ENCODE measurements at places on chromosomes 7 and 10. TPM values are rescaled to one million over a fixed set of nuclear protein-coding genes. Genes with fewer than 3 reads are reported as not detected.

DNA sequence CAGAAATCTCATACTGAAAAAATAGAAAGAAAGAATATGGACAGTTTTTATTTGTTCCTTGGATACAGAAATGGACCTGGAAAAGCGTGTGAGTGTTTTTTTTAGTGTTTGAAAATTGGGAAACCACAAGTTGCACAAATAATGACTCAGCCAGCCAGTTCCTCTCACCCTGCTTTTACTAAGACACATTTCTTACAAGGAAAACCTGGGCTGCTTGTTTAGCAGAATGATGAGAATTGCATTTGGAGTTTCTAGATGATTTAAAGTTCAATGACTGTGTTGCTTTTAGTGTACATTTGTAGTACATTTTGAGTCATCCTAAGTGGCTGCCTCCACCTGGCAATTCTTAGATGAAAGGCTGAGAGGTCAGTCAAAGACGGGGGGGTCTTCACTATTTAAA, 218.7 kb downstream of the ABCA13 start:
- DNase-seq, result peak; percentile 91

- DNase-seq, result peak; percentile 93
These were observed 383.0 kb upstream of the PCDH15 start for GRCh38 chr10:55183993-55184392.

DNA sequence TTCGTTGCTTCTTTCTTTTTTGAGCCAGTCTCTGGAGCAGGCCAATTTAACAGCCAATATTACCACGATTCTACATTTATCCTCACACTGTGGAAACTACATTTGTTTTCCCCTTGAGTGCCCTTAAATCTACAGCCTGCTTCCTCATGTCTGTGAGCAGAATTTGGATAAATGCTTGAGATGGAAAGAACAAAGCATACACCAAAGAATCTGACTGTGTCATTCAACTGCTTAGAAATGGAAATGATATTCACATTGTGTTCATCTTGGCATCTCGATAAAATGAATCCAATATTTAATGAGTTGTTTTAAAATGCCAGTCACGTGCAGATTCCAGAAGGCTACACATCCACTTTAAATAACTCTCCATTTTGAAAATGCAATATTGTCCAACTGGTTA, 41.0 kb upstream of the GSDME start:
- no peak for DNase-seq

DNA sequence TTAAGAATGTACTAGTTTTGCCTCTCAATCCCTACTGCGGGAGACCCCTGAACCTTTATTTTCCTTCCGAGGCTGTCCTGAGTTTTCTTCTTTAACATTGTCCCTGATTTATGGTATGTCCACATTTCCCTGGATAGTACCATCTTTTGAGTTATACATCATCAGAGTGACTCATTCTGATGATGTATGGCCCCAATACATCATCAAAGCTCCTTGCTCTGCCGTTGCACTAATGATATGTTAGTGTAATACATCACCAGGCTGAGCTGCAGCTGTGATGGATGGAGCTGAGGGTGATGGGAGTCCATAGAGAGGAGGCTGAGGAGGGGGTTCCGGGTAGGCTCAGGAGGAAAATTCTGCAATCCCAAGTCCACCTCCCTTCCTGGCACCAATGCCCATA, 986.5 kb downstream of the KCNMA1 start:
- no peak for DNase-seq

PDE6C gene
- total RNA-seq, result not detected

GRCh38 chr10:133115976-133116375, 28.3 kb downstream of the ADGRA1 start:
- DNase-seq, result no peak

DNA sequence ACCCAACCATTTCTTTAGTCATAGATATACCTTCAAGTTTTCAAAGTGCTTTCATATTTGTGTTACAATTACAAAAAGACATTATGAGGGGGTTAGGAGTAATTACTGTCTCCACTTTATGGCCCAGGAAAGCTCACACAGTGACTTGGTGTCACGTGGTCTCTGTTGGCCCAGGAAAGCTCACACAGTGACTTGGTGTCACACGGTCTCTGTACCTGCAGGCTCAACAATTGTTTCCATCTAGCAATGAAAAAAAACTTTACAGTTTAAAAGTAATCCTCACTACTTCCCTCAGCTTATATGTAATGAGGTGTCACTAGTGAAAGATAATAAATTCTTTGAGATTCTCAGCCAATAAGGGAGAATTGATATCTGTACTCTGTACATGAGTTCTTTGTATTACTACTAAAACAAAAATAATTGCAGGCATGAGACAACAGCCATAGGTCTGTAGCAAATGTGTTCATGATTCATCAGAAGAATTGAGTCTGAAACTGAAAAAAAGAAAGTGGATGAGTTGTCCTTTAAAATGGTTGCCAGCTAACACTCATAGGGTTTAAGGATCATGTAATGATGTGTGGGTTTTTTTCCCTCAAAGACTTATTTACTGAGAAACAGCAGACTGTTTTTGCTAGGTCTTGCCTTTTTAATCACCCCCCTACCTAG, 10.9 kb downstream of the OGDH start:
- DNase-seq, result peak; percentile 70

KLLN gene
- total RNA-seq, result 1.2 TPM

PRSS1 gene
- total RNA-seq, result not detected

GRCh38 chr7:108604307-108605077, 34.8 kb downstream of the DNAJB9 start:
- DNase-seq, result no peak

GRCh38 chr7:66033471-66034385, 41.9 kb upstream of the ASL start:
- DNase-seq, result no peak

BNIP3 gene
- total RNA-seq, result 50.8 TPM

ASIC3 gene
- total RNA-seq, result 4.5 TPM

- no peak for DNase-seq
These were observed 67.7 kb downstream of the NSUN6 start for GRCh38 chr10:18583575-18584270.

TFEC gene
- total RNA-seq, result 0.19 TPM

Measured in mammary epithelial cell (primary cell).